Hematopoietic multipotent progenitor cell treated with erythropoietin and hydrocortisone succinate and interleukin-3 and kit ligand, for 4 days (in vitro differentiated cells): ENCODE measurements at places on chromosomes 12 and 14.

- peak; percentile 22 for DNase-seq
These were observed 68.8 kb upstream of the MDGA2 start for GRCh38 chr14:47744155-47744554.

GRCh38 chr12:4807813-4808212 lies 87.6 kb downstream of the GALNT8 start:
- no peak for DNase-seq

DNA sequence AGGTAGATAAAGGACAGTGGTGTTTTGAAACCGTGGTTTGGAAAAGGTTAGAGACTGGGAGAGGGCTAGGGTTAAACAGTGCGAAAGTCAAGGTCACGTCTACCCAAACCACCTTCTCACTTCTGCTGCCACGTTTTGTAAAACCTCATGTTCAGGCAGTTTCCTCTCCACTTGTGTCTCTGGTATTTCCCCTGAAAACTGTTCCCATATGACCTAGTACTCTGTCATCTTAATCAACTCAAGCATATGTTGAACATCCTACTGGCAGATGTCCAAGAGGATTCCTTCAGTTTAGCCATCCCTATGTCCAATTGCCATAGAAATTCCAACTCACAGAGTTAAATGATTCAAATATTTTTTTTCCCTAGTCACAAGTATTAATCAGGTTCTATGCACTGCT lies 17.4 kb downstream of the CLEC4C start:
- DNase-seq: no peak

GRCh38 chr14:105601360-105602242 lies 75.2 kb downstream of the TMEM121 start:
- no peak for DNase-seq

- no peak for DNase-seq
These were observed 100.9 kb downstream of the KIF26A start for GRCh38 chr14:104239185-104239775.

GRCh38 chr12:66409195-66409871 lies 107.0 kb downstream of the HELB start:
- DNase-seq: peak; percentile 84

GRCh38 chr12:48285751-48286650 lies 64.7 kb downstream of the ZNF641 start:
- peak; percentile 31 for DNase-seq

DNA sequence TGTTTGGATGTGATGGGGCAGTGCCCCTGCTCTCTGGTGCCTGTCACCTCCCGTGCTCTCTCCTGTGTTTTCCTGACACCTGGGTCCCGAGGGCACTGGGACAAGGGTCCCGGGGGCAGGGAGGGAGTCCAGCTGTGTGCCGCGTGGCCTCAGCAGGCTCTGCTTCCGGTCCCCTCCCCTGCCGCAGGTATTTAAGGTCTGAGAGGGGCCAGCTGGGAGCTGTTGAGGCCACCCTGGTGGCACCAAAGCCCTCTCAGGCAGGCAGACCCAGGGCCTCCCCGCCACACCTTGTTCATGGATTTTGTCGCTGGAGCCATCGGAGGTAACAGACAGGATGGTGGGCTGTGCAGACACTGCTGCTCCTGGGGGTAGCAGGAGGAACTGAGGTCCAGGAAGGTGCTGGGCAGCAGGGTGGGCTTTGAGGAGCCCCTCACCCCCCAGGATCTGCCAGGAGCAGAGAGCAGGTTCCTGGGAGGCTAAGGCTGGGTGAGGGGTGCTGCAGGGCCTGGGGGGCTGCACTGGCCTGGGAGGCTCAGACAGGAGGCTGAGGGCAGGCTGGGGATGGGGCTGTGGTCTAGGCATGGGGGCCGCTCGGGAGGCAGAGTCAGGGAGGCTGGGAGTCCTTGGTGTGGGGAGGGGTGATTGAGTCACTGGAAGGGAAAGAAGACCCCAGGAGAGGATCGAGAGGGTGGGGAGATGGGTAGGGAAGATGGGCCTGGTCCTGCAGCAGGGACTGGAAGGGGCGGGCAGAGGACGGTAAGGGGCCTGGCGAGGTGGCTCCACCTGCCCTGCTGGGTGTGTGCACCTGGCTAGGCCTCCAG lies at the start of gene SLC25A47:
Gene SLC25A47, plus strand, starts transcription at position 219 of the 821 bp plus-strand sequence. Its CDS starts 76 bp downstream, at position 295.
- no peak for DNase-seq

DNA sequence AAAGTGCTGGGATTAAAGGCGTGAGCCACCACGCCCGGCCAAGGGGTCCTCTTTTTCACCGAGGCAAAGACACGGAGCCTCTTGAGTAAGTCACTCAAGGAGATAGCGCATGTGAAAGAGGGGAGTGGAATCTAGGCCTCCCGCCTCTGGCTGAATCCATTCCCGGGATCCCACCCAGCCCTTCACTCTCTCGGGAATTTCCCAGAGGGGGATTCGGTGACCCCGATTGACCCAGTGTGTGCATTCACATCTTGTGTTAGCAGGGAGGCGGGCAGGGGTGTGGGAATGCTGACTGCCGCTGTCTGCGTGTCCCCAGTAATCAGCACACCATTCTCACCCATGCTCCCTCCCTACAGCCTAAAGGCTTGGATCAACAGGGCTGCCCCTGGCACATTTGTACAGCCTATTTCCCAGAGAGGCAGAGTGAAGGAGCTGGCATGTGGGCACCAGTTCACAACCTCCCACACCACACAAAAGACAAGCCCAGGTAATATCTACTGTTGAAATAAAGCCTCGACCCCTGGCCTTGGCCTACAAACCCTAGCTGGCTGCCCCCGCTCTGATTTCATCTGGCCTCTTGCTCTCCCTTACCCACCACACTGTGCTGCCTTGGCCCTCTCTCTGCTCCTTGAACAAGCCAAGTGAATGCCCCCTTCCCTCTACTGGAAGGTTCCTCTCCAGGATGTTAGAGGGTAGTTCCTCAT lies 1.3 kb upstream of the LTBP2 start:
- DNase-seq: no peak
